Stimulated activated CD8-positive, alpha-beta memory T cell treated with anti-CD3 and anti-CD28 coated beads, Interleukin-4, amount 100 ng/mL, for 1 hour (primary cell): ENCODE measurements at places on chromosomes 7 and 10.

DNA sequence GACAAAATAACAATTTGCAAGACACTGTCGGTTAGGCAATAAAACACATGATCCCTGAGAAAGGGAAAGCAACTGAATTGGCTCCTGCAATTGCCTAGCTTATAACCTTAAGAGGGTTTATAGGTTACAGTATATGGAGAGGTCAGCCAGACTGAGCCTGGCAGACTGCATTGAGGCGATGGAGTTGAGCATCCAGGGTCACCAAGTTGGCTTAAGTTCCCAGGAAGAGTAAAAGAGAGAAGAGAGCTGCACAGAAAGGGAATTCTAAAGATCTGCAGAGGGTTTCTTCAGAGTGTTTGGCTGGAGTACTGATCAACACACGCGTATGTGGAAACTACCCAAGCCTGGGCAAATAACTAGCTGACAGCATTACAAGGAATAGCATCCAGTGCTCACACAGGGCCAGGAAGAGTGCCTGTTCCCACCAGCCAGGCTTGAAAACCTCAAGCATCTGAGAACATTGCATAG, 11.2 kb downstream of the ANKMY2 start:
- DNase-seq: no peak

- DNase-seq: no peak
Observed at GRCh38 chr7:41691286-41692190, 11.4 kb downstream of the INHBA start.

GRCh38 chr10:97372233-97372875, 28.8 kb downstream of the RRP12 start:
- DNase-seq: no peak

DNA sequence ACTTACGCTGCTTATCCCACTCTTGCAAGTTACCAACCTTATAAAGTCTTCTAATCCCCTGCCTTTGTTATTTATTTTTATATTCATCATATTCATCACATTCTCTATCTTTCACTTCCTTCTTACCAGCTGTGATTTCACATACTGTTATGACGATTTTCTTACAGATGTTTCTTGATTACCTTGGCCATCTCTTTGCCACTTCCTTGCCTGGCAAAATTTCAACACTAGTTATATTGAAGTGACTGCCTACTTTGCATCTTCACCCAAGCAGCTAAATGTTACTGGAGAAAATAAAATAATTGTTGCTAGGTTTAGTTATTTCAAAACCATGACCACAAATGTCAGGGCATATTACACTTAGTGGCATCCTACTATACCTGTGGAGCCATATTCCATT, 8.8 kb upstream of the STEAP4 start:
- DNase-seq: no peak

- DNase-seq: no peak
Observed at GRCh38 chr7:111051832-111052231, 39.1 kb upstream of the LRRN3 start.

DNA sequence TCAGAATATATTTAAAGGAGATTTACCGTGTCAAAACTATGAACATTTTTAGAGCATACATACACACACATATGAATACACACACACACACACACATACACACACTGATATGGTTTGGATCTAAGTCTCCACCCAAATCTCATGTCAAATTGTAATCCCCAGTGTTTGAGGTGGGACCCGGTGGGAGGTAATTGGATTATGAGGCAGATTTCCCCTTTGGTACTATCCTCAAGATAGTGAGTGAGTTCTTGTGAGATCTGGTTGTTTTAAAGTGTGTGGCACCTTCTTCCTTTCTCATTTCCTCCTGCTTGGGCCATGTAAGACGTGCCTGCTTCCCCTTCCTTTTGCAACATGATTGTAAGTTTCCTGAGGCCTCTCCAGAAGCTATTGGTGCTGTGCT, 515.0 kb upstream of the ZMIZ1 start:
- no peak for DNase-seq

DNA sequence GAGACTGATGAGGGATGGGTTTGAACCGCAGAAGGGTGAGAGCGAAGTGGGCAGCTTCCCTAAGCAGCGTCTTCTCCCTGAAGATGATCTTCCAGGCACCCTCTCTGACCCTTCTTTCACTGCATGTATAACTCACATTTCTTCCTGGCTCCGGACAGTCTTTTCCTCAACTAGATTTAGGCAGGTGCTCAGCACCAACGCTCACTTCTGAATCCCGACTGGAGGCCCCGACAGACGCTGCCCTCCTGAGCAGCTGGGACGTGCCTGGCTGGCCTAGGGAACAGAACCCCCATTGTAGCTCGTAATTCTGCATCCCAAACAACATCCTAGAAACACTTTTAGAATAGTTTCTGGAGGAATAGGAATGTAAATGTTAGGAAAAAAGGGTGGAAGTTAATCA, 206.6 kb downstream of the DIP2C start:
- DNase-seq: no peak

GRCh38 chr10:114923551-114923950, 14.4 kb upstream of the TRUB1 start:
- no peak for DNase-seq

DNA sequence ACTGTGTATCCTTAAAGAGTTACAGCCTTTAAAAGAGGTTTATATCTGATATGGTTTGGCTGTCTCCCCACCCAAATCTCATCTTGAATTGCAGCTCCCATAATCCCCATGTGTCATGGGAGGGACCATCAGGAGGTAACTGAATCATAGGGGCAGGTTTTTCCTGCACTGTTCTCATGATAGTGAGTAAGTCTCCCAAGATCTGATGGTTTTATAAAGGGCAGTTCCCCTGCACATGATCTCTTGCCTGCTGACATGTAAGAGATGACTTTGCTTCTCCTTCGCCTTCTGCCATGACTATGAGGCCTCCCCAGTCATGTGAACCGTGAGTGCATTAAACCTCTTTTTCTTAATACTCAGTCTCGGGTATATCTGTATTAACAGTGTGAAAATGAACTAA, 9.7 kb downstream of the RTKN2 start:
- no peak for DNase-seq
